ENCODE measurements at places on chromosomes 12 and 14.

DNA sequence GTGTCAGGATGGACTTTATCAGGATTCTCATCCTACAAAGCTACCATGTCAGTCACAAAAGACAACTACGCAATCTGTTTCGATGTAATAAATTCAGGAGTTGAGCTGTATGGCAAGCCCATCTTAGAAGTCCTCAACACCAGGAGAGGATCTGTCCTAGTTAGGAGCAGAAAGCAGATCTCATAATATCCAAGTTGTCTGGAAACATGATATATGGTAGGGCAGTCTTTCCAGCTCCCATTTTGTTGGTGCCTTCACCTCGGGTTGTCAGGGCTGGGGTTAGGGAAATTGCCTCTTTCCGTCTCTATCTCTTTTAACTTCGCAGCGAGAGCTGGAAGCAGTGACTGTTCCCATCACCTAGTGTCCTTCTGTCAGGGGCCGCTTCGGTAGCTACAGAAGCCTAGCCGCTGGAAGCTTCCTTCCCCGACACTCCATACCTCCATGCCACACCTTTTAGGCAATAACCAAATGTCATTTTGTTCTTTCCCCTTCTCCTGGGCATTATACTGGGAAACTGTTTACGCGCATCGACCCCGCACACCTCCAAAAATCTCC, 1.4 kb downstream of the NIN start:
- DNase-seq: no peak

DNA sequence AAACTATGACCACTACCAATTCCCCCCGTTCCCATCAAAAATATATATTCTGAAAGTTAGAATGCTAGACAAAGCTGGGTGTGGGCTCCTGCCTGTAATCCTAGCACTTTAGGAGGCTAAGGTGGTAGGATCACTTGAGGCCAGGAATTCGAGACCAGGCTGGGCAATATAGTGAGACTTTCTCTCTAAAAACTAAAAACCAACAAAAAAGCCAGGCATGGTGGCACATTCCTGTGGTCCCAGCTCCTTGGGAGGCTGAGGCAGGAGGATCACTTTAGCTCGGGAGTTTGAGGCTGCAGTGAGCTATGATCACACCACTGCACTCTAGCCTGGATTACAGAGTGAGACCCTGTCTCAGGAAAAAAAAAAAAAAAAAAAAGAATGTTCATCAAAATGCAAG, 48.8 kb upstream of the COL2A1 start:
- DNase-seq: no peak

DNA sequence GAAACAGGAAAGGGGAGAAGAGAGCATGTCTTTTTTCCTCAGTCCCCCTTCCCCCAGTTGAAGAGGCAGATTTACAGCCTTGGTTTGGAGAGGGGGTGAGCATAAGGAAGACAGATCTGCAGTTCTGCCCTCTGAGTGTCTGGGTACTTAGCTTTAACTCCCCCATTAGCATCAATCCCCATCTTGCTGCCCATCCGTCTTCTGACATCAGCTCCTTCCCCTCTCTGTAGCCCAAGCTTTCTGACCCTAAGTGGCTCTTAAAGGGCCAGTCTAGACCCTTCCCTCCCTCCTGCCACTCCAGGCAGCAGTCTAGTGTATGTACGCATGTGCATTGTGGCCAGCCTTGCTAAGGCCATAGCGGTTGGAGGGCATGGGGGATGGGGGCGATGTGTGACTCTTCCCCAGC, 7.3 kb downstream of the GPR84 start:
- DNase-seq: peak; percentile 60

- no peak for DNase-seq
Measured at GRCh38 chr12:2561367-2561766, 233.4 kb upstream of the FKBP4 start.

DNA sequence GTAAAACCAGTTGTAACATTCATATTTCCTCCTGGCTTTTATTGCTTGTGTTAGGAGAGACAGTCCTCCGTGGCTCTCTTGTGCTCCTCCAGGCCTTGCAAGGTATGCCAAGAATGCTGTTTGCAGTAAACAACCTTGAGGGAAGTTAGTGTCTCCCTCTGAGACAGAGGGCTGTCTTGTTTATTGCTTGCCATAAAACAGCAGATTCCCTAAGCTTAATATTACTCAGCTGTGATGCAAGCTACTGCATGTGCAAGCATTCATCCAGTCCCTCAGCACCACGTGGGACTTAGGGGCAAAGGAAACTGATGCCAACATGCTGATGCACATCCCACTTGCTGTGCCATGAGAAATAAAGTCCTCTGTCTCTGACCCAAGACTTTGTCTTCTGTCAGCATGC, 6.6 kb downstream of the POMT2 start:
- no peak for DNase-seq

Data from K562 (cell line).